ENCODE measurements at places on chromosomes 6 and 20. TPM values are rescaled to one million over a fixed set of nuclear protein-coding genes. Genes with fewer than 3 reads are reported as not detected.

The GDAP1L1 gene
- 55.4 TPM for total RNA-seq

The CYP21A2 gene
- total RNA-seq = 1.6 TPM

The SYNCRIP gene
- 95.2 TPM for total RNA-seq

The GJA1 gene
- 82.9 TPM for total RNA-seq

The SMLR1 gene
- total RNA-seq = not detected
